Cortex of kidney (tissue), 1 donor: ENCODE measurements at places on chromosomes 12 and 14.

GRCh38 chr14:104020471-104020870 is 65.0 kb upstream of the ASPG start:
- no peak for DNase-seq

DNA sequence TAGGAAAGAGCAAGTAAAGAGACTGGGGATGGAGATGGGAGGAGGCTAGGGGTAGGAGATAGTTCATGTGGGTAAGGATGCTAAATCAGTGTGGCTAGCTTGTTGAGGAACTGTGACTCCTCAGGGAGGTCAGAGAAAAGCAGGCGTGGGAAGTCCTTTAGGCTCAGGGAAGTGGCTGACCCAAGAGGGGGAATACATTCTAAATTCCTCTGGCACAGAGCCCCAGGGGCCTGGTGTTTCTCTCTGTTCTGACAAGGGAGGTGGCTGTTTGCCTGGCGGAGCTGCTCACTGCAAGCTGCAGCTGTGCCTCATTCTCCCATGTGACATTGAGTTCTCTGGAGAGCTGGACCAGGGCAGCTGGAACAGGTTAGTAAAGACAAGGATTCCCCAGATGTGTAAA is 152.2 kb upstream of the SLC38A2 start:
- DNase-seq, result no peak

GRCh38 chr12:93745286-93745685 is 68.1 kb downstream of the CRADD start:
- DNase-seq, result no peak

DNA sequence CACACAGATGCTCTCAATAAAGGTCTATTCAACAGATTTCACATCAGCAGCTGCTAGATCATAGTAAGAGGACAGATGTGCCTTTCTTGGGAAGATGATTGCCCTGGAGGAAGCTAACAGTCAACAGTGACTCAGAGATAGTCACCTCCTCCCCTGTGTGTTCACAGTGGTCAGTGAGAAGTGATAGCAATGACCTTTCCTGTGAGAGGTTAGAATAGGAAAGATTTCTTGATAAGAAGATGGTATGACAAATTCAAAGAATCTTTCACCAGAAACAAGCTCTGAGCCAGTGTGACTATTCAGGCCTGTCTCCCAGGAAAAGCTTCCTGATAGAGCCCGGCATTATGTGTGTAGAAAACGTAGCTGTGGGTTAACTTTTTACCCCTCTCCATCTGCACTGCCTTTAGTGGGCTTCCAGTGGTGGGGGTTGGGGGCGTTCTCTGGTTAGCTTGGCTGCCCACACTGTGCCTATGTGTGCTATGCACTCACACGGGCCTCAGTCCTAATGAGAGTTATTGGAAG is 66.4 kb upstream of the ARHGAP5 start:
- no peak for DNase-seq

DNA sequence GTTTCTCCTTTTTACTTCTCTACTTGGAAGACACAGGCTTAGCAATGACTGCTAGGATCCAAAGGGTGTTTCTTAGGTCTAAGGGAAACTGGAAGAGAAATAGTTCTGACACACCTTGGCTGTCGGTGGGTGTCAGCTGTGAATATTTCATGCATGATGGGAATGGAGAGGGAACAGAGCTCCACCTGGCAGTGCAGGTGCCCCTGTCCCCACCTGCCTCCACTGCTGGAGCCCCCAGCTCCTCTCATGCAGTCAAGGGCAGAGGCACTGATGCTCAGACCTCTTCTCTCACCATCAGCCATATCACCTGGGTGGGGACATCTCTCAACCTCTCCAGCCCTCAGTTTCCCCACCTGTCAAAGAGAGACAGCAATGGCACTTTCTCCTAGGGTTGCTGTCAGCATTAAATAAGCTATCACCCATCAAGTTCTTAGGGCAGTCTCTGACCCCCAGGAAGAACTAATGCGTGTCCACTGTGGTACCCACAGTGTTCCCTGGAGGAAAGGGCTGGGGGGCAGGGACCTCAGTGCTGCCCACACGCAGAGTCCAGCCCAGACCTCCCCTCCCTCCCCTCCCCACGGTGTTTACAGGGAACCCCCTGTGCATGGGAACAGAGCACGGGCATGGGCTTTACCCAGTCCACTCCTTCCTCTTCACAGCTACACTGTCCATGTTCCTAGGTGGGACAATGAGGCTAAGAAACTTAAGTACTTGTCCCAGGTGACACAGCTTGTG is 69.1 kb downstream of the C14orf132 start:
- no peak for DNase-seq

GRCh38 chr14:74630881-74631690 is 19.0 kb upstream of the LTBP2 start:
- no peak for DNase-seq

DNA sequence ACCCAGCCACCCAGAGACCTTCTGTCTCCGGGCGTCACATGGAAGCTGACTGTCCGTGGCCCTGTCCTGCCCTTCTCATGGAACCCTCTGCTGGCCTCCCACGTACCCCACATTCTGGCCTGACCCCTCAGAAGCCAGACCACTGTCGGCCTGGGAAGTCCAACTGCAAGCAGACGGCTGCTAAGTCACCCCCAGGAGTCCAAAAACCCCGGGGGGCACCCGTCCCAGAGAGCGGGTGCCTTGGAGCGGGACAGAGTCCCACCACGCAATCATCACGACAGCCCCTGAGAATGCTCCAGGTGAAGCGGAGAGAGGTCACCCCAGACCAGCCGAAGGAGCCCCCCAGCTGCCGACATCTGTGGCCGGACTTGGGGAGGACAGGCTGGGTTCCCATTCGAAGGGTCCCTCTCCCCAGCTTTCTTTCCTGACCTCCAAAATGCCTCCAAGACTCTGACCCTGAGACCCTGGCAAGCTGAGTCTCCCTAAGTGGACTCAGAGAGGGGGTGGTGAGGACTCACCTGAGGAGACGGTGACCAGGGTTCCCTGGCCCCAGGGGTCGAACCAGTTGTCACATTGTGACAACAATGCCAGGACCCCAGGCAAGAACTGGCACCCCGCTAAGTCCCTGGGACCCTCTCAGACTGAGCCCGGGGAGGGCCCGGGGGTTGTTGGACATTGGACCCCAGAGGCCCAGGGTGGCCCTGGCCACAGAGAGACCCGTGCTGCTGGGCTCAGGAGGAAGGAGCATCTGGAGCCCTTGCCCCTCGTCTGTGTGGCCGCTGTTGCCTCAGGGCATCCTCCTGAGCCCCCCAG is 337.1 kb downstream of the TMEM121 start:
- no peak for DNase-seq

DNA sequence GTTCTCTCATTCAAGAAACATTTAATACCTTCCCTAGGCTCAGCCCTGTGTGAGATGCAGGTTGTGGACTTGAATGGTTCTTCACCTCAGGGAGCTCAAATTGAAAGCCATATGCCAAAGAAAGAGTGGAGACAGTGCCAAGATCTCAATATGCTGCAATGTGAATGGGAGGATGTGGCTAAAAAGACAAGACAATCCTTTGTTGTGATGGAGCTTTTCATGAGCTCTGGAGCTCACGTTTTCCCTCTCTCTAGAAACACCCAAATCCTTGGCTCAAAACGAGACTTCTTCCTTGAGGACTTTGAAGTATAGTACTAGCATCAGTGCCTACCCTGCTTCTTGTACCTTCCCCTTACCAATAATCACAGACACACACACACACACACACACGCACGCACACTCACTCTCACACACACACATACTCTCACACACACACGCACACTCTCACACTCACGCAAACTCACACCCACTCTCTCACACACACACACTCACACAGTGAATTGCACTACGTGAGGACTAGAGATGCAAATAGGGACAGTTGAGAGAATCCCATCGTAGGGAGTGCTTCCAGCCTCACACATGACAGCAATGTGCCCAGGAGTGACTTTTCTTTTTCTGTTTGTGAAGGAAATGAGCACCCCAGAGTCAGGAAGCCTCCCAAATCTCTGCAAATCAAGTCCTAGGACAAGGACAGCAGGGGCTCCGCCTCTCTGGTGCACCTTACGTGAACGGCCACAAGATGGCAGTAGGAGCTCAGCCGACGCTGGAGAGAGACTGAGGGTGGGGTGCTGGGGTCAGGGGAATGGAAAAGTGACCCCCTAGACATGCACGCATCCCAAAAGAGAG is 231.4 kb downstream of the PCNX1 start:
- no peak for DNase-seq

- DNase-seq, result no peak
Observed at GRCh38 chr14:21068521-21069387, 1.4 kb upstream of the ARHGEF40 start.

DNA sequence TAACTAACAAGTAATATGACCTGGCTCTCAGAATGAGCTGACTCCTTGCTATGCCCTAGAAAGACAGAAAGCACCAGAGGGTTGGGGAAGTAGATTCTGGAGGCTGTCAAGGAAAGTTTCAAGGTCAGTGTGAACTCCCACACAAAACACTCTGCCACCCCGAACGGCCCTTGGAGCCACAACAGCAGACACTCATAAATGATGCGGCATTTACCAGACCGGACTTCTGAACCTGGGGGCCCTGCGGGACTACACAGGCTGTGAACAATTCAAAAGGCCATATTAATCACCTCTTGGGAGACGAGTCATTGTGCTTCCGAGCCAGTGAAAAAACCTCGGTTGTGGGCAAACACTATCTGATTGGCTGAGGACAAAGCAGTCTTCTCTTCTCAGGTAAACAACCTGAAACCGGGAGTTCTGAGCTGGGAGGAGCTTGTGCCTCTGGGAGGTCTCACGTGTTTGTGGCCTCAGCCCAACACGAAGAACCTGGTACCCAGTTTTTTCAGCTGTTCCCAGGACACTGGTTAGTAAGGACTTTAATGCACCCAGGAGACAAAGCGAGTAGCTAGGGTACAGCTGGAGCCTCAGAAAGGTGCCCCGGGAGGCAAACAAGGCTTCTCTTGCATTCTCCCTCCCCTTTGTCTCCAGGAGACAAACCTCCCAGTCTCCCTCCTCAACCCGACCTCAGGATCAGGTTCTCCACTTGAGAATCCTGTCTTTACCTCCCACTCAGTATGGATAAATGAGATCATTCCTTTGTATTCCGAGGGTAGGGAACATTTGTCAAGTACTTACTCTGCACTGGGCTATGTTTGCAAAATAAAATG is 35.3 kb downstream of the VWF start:
- no peak for DNase-seq

DNA sequence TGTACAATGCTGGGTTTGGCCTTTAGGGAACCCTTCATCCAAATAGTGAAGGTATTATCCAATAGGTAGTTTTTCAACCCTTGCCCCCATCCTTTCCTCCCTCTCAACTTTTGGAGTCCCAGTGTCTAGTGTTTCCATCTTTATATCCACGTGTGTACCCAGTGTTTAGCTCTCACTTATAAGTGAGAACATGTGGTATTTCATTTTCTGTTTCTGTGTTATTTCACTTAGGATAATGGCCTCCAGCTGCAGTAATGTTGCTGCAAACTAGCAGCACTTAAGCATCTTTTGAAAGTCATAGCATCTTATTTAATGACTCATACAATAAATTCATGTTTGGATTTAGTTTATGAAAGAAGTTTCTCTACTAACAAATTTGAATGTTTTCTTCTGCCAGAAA is 442.5 kb downstream of the NELL2 start:
- DNase-seq, result no peak

GRCh38 chr12:73072214-73072613 is 800.0 kb downstream of the TRHDE start:
- DNase-seq, result no peak

- DNase-seq, result no peak
Observed at GRCh38 chr12:9725213-9725870, 7.6 kb downstream of the CLECL1 start.

- no peak for DNase-seq
Observed at GRCh38 chr12:109461049-109461845, 15.9 kb downstream of the KCTD10 start.

DNA sequence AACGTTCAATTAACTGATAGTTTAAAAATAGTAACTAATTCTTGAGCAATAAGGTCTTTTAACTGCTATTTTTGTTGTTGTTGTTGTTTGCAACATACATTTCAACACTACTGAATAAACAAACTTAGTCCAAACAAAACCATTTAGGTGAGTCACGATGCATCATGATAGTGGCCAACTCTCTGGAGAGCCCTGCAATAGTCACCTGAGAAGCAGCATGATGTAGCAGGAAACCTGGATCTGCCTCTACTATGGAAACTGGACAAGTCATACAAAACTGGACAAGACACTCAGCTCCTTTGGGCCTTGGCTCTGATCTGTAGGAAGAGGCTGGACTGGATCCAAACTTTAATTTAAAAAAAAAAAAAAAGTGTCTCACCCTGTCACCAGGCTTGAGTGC is 117.3 kb downstream of the MED13L start:
- no peak for DNase-seq

- DNase-seq, result no peak
Observed at GRCh38 chr12:124599074-124599999, 31.9 kb upstream of the NCOR2 start.

DNA sequence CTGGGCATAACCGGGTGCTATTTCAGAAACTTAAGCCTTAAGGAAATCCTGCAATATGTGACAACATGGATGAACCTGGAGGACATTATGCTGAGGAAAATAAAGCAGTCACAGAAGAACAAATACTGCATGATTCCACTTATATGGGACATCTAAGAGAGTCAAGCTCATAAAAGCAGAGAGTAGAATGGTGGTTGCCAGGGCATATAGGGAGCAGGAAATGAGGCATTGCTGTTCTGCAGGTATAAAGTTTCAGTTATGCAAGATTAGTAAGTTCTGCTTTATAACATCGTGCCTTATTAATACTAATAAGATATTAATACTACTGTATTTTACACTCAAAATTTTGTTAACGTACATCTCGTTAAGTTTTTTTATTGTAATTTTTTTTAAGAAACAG is 124.2 kb upstream of the ATF1 start:
- no peak for DNase-seq

GRCh38 chr14:82192387-82192786 is 658.7 kb upstream of the SEL1L start:
- no peak for DNase-seq

DNA sequence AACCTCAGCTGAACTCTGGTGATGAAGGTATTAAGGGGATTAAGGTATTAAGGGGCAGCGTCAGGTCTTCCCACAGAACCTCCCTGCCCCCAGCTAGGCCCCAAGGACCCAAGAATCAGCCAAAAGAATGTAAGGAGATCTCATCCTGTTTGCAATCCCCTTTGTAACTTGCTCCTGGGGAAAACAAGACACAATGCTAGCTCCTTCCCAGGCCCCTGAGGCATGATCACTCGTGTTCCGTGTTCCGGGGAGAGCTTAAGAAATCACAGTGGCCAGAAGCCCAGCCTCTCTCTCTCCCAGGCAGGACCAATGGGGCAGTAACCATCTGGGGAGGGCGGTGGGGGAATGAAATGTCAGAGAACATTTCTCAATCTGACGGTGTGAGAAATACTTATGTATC is 33.2 kb downstream of the PIGH start:
- DNase-seq, result no peak

DNA sequence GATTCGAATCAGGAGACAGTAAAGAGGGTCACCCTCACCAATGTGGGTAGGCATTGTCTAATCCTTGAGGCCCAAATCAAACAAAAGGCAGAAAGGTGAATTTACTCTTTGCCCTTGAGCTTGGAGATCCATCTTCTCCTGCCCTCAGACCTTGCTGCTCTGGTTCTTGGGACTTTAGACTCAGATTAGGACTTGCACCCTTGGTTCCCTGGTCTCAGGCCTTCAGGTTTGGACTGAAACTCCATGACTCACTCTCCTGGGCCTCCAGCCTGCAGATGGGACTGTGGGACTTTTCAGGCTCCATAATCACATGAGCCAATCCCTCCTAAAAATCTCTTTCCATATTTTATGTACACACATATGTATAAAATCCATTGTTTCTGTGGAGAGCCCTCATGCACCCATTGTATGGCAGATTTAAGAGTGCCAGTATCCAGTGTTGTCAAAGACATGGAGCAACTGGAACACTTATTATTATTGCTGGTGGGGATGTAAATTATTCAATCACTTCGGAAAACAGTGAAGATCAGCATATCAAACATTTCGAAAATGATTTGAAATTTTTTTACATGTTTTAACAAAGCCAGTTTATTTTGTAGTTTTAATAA is 48.7 kb downstream of the EID3 start:
- no peak for DNase-seq
